ENCODE measurements at places on chromosomes 13 and 19.

DNA sequence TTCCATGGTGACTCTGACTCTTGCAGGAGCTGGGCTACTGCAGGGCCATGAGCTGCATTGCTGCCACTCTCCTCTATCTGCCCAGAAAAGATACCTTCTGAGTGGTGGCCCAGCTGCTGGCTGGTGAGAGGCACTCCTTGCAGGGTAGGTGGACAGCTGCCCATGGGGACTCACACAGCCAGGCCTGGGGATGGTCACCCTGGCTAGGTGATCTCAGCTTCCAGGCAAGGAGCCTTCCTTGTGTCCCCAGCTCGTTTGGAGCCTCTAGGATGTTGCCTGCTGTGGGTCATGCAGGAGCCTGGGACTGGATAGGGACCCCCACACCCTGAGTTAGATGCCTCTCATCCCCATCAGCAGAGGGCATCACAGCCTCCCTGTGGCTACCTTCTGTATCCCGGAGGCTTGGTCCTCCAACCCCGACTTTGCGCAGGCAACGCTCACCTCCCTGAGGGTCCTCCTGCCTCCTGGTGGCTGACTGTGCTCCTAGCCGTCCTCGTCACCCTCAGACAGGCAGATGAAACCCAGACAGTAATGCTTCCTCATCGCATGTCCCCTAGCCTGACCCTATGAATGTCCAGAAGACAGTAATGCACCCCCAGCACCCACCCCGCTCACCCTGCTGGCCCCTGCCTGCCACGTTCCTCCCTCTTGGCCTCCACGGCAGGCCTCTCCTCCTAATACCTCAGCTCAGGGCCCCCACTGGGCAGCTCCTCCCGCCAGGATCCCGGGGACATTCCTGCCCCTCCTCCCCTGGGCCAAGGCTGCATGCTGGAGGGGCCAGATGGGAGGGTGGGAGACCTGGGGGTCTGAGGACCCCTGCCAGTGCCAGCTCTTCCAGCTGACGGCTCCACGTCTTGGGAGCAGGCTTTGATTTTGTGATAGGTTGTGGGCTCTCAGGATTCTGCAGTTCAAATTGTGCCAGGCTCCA, 13.6 kb upstream of the ZNF14 start:
- DNase-seq, result no peak

GRCh38 chr13:102132777-102133295, 269.0 kb downstream of the FGF14 start:
- DNase-seq, result no peak

DNA sequence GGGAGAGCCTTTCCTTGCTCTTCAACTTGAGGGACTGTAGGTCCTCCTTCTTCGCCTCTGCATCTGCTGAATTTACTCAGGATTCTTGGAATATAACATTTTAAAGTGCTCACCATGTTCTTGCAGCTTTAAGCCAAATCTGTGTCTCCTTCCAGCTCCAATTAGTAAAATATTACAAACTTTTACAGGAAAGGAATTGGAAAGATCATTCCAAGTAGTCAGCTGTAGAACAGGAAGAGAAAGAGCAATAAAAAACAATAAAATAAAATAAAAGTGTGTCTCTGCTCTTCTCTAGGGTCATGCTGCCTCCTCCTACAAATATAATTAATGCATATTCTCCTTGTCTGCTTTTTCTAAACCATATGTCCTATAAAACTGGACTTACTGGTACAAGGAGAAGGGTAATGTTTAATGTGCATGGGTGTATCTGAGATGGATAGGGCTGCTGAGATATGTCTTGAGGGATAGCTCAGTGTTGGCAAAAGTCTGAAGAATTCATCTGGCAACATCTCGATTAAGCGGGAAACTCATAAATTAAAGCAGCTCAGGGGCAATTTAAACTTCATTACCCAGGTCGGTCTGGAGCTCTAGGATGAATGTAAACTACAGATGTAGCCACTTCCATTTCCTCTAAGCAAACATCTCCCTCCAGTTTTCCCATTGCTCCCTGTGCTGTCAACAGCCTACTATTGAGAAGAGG, 25.0 kb downstream of the ENOX1 start:
- no peak for DNase-seq

DNA sequence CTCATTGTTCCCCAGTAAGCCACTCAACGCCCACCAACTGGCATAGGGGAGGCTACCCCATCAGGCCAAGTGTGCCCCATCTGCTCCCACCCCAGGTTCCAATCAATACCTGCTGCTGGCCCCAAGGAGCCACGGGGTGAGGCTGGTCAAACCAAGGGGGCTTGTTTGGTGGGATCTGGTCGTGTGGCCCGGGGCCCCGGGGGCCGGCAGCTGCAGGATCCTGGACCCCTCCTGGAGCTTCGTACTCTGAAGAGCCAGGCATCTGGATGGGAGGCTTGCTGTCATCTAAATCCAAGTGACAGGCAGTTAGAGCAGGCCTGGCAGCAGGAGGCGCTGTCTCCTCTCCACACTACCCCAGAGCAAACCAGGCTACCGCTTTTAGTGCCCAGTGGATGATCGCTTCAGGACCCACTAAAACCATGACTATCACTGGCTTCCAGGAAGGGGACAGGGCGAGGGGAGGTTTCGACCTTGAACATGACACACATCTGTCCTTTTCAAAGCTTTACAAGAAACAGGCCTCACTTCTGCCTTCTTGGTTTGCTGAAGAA, 14.2 kb downstream of the CHERP start:
- peak; percentile 63 for DNase-seq

DNA sequence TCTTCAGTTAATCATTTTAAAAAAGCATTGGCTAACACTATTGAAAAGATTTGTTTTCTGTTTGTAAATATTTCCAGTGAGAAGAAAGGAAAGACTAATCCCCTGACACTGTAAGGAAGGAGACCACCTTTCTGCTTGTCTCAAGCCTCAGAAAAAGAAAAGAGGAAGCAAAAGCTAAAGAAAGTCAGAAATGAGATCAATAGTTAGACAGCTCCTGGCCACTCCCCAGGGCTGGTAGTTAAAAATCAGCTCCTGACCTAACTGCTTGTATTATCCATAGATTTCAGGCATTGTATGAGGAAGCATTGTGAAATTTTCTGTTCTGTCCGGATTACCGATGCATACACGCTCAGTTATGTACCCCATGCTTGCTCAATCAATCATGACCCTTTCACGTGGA, 76.6 kb downstream of the ZNF486 start:
- no peak for DNase-seq

DNA sequence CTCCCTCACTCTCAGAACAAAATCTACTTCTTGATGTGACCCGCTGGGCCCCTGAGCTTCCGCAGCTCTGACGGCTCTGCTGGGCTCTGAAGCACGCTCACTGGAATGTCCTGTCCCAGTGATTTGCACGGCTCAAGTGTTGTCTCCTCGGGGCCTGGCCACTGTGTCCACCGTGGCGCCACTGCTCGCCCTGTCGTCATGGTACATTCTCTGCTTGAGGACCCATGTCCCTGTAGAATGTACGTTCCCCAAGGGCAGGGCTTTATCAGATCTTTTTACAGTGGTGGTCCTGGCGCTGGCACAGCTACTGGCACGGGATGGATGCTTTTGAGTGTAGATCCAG, 12.1 kb downstream of the KLHL26 start:
- no peak for DNase-seq

GRCh38 chr13:70893832-70894231, 785.6 kb upstream of the KLHL1 start:
- DNase-seq, result no peak
